Fibroblast of skin of left quadriceps (primary cell): ENCODE measurements at places on chromosomes 2 and 18.
A peak's percentile ranks its signal among the peaks of the same experiment; 100 is the strongest.

DNA sequence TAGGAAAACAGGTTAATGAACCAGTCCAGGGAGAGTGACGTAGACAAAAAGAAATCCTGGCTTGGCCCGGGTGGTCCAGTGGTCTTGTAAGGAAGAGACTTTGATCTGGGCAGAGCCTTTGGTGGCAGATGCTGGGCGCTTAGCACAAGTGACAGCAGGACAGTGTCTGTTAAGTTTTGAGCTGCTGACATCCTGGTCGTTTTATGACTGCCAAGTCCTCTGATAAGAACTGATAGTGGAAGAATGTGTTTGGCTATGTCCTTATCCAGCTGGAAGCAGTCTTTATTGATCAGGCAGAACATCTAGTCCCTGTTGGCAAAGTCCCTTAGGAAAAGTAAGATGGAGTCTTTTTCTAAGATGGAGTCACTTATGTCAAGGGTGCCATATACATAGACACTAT is 27.4 kb upstream of the ZNF407 start:
- DNase-seq: no peak

DNA sequence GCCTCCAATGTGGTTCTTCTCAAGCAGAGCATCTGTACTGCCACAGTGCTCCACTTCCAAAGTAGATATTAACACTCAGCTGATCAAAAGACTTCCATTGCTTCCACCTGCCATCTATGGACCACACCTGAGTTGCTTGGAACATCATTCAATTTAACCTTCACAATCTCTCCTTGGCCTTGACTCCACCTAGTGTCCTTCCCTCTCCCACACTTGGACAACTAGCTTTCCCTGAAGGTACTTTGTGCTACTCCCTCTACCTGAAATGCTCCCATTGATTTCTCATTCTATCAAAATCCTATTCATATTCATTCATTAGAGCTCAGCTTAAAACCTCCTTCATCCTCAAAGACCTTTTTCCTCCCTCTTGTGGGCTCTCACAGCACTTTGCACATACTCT is 48.7 kb downstream of the SOWAHC start:
- no peak for DNase-seq

DNA sequence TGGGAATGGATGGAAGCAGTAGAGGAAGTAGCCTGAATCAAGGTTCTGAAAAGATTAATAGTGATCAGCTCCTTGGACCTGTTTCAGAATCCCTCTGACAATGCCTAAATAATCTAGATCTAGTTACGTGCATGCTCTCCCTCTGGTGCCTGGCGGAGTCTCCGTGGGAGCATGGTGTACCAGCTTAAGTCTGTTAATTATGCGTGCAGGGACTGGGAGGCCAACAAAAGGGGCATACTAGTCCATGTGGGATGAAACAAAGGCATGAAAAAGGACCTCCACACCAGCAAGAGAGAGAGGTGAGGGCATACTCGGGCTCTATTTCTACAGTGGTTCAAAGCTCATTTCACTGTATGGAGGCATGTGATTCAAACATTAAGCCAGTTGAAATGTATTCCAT is 200.3 kb downstream of the DPP4 start:
- no peak for DNase-seq

DNA sequence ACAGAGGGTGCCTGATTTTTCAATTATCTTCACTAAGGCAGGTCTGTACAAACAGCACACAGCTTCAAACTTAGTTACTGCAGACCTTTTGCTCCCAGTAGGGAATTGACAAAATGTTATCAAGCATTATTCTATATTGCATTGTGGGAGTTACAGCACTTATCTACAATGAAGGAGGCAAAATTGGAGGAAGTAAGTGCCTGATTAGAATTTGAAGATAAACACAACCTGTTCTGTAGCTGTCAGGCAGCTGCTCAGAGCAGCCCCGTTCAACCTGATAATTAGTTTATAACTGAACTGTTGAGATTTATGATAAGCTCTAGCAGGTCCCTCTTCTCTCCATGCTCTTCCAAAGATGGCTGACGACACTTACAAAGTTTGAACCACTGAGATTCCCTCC is 364.4 kb upstream of the CYRIA start:
- DNase-seq: no peak

DNA sequence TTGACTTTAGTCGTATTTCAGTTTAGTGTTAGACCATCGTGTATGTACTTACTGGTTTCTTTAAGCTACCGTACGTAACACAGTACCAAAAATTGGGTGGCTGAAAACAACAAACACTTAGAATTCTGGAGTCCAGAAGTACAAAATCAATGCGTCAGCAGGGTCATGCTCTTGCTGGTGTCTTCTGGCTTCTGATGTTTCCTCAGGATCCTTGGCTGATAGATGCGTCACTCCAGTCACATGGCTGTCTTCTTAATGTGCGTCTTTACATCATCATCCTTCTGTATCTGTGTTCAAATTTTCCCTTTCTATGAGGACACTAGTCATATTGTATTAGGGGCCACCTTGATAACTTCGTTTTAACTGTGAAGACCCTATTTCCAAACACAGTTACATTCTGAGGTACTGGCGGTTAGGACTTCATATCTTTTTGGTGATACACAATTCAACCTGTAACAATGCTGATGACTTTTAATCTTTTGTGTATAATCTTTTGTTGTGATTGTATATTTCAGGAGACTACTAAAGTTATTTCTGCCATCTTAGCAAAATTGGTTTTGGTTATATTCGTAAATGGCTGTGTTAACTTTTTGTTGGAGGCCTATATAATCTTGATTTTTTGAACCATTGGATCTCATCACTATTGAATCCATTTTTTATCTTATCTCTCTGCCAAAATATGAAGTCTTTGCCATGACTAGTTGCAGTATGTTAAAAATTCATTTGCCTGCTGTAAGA is 25.4 kb downstream of the ACTR3 start:
- DNase-seq: no peak

- DNase-seq: no peak
Observed at GRCh38 chr2:137467246-137467862, 496.9 kb upstream of the HNMT start.

DNA sequence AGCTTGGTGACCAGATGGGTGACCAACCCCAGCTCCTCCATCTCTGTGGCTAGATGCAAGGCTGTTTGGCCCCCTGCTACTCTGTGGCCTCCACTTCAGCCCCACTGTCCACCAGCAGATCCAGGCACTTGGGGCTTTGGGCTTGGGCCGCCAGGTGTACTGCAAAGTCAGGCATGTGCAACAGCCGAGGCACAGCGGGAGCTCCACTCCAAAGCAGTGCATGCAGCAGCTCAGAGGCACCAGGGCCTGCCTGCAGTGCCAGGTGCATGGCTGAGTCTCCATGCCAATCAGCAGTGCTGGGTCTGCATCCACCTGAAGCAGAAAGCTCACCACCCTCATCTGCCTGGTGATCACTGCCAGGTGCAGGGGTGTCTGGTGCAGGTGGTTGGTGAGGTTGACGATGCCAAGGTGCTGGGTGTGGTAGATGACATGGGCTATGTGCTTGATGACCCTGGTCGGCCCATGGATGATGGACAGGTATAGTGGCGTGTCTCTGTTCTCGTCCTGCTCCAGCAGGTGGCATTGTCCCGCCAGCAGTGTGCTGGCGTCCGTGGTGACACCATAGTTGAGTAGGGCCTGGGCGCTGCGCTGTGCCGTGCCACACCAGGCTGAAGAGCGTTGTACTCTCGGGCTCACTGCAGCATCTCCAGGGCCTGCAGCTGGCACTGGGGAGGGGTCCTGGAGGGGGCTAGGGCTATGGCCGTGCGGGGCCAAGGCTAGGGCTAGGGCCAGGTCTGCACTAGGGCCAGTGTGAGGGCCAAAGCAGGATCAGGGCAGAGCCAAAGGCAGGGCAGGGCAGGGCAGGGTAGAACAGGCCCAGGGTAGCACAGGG is 1.0 kb upstream of the ANKRD62 start:
- no peak for DNase-seq

- peak; percentile 72 for DNase-seq
Observed at GRCh38 chr2:169815849-169816248, 8.9 kb downstream of the METTL5 start.

- DNase-seq: no peak
Observed at GRCh38 chr18:44516450-44516849, 164.2 kb upstream of the SETBP1 start.

GRCh38 chr18:7196421-7196820 is 34.5 kb upstream of the LRRC30 start:
- DNase-seq: no peak

DNA sequence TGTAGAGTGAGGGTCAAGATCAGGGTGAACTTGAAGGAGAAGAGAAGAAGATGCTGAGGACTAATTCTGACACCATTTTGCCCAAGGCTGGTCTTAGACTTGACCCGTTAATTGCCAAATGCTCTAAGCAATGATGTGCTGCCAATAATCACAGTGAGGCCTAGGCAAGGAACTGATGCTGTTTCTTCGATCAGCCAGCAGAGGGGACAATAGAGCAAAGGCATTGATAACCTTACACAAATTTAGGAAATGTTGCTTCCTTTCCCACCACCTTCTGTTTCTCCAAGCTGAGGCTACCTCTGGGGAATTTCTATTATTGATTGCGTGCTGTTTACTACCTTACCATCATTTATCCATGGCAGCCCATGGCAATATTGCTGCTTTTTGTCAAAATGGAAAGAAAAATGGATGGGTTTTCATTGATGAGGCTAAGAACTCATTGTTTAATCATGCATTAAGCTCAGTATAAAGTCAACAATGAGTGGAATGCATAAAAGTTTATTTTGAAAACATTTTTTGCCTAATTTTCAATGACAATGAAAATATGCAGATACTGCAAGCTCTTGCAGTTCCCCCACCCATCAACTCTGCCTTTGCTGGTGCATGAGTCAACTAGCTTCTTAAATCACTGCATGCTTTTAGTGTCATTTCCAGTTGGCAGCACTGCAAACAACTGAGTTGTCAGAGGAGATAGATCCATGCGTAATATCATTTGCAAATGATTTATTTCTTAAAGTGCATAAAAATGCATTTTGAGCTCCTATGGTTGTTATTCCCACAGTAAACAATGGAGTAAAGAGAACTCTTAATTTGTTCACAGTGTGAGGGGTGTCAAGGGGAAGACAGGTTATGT is 116.4 kb upstream of the NYAP2 start:
- peak; percentile 9 for DNase-seq

DNA sequence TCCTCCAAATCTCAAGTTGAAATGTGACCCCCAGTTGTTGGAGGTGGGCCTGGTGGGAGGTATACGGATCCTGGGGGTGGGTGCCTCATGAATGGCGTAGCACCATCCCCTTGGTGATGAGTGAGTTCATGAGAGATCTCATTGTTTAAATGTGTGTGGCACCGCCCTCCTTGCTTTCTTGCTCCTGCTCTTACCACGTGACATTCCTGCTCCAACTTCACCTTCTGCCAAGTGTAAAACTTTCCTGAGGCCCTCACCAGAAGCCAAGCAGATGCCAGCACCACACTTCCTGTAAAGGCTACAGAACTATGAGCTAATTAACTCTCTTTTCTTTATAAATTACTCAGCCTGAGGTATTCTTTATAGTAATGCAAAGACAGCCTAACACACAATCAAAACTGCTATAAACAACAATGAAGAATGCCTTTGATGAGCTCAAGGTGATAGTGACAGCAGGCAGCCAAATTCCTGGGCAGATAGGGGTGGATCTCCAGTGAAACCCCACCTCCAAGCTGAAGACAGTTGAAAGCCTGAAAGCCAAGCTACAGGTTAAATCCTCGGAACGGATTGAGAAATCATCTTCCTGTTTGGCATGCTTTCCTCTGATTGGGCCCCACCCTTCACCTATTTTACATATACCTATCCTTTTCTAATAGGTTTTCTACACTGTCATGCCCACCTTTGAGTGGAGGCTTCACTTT is 26.9 kb downstream of the MCEE start:
- no peak for DNase-seq
